ENCODE measurements at places on chromosomes 16 and 17.
A peak's percentile ranks its signal among the peaks of the same experiment; 100 is the strongest.

- DNase-seq, result no peak
Observed at GRCh38 chr16:72246423-72246822, 74.5 kb upstream of the PMFBP1 start.

- peak; percentile 77 for DNase-seq
Observed at GRCh38 chr16:89049484-89050118, 44.1 kb upstream of the ACSF3 start.

DNA sequence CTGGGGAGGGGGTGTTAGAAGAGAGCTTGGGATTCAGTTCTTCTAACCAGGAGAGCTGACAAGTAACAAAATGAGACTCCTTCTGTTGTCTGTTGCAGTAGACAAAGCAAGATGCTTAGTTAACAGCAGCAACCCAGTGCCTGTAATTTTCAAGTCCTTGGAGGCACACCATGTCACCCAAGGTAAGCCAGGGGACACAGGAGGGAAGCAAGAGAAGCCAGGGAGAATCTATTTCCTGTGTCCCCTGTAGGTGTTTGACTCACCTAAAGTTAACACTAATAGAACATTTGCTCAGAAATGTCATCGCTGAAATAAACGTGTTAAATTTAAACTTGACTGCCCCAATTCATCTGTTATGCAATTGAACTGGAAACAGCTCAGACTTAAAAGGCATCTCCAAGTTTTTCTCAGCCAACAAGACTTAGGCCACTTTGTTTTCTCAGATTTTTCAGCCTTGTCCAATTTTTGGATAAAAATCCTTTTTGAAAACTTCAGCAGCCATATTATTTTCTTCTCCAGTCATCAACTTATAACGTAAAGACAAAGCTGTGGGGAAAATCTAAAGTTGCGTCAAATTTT is 257.6 kb downstream of the CDH13 start:
- DNase-seq, result no peak

GRCh38 chr16:57358527-57359095 is at the start of gene CCL22:
Gene CCL22 (plus strand): TSS chr16:57358783. CDS start chr16:57358817, 34 bp downstream.
- no peak for DNase-seq

GRCh38 chr17:82200135-82200534 is 12.5 kb downstream of the CCDC57 start:
- DNase-seq, result no peak

- no peak for DNase-seq
Observed at GRCh38 chr16:88975511-88976061, 1.4 kb downstream of the CBFA2T3 start.

DNA sequence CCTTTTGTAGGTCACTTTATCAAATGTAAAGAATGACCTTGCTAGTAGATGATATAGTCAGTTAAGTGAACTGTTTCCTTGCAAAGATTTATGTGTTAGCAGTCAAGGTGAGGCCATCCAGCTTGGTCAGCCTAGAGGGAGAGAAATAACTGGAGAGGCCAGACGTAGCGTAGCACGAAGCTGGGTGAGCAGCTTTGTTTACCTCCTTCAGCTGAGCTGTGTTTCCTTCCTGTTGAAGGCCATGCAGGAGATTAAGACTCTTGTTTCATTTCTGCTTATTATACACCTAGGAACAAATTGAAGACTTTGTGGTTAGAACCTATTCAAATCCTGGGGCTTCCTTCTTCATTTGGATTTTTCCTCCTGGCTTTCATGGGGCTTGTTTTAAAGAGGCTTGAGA is 267.1 kb downstream of the PHKB start:
- no peak for DNase-seq

GRCh38 chr17:63438092-63439051 is 7.7 kb downstream of the CYB561 start:
- DNase-seq, result no peak

GRCh38 chr17:82334204-82334621 is 647 bp upstream of the SECTM1 start:
- no peak for DNase-seq

- no peak for DNase-seq
Observed at GRCh38 chr16:61987474-61988012, 48.7 kb downstream of the CDH8 start.

Measured in D341Med (cell line).